ENCODE measurements at places on chromosomes 5 and 9.

- no peak for DNase-seq
Measured at GRCh38 chr9:23451802-23452418, 374.1 kb downstream of the ELAVL2 start.

DNA sequence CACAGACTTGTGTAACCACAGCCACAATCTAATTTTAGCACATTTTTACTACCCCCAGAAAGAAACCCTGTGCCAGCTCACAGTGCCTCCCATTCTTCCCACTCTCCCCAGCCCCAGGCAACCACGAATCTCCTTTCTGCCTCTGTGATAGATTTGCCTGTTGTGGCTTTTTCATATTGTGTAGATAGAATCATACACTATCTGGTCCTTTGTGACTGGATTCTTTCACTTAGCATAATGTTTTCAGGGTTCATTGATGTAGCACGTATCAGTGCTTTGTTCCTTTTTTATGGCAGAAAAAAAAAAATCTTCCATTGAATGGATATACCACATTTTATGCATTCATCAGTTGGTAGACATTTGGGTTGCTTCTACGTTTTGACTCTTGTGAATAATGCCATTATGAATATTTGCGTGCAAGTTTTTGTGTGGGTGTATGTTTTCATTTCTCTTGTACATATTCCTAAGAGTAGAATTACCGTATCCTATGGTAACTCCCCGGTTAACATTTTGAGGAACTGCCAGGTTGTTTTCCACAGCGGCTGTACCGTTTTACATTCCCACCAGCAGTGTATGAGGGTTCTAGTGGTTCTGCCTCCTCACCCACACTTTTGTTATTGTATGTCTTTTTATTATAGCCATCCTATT lies 64.5 kb downstream of the RCL1 start:
- no peak for DNase-seq

DNA sequence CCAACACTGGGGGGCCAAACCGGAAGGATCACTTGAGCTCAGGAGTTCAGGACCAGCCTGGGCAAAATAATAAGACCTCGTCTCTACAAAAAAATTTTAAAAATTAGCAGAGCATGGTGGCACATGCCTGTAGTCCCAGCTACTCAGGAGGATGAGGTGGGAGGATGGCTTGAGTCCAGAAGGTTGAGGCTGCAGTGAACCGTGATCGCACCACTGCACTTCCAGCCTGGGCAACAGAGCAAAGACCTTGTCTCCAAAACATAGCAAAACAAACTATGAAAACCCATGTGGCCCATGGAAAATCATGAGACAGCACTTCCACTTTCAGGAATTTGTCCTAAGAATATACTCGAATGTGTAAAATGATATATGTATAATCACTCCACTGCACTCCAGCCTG lies 6.1 kb downstream of the SETX start:
- no peak for DNase-seq

GRCh38 chr9:127680226-127680625 lies 26.6 kb upstream of the CFAP157 start:
- DNase-seq, result no peak

DNA sequence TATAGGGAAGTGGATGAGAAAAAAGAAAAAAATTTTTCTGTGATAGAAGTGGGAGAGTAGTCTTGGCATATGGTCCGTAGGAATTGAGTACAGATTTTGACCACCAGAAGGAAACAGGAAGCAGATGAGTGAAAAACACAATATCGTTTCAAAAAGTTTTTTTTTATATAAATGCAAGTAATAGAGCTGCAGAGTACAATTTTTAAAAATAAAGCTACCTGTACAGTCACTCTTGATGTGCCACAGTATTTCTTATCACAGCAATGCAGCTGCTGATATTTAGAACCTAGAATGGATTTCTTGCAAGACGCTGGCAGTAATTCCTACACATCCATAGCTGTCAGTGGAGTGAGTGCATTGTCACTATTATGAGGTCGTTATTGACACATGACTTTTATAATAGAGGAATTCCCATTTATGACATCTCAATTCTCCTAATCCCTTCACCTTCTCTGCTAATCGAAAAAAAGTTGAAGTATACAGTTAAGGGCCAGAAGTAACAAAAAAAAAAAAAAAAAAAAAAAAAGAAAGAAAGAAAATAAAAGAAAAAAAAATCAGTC lies 477.7 kb downstream of the TAF11L14 start:
- no peak for DNase-seq

Data from SJCRH30 (cell line).